ENCODE measurements at places on chromosomes 12 and 14. TPM values are rescaled to one million over a fixed set of nuclear protein-coding genes. Genes with fewer than 3 reads are reported as not detected.

DNA sequence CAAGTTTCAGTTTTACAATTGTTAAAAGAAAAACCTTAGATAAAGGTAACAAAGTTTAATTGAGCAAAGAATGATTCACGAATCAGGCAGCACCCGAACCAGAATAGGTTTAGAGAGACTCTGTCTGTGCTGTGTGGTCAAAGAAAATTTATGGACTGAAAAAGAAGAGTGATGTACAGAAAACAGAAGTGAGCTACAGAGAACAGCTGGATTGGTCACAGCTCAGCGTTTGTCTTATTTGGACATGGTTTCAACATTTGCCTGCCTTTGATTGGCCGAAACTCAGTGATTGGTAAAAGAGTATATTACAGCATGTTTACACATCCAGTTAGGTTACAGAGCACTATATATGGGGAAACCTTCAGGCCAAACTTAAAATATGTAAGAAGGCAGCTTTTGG, 703.2 kb upstream of the STXBP6 start:
- no peak for DNase-seq

DNA sequence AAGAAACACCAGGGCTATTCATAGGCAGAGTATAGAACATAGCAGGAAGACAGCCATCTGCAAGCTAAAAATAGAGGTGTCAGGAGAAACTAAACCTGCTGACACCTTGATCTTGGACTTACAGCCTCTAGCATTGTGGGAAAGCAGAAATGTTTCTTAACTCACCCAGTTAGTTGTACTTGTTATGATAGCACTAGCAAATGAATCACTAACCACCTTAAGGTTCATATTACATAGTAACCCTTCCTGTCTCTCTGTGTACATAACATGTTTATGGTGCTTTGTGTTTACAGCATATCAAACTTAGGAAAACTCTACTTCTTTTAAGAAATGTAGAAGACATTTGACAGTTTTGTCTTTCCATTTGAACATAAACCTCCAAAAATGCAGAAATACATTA, 1031.3 kb downstream of the FSCB start:
- DNase-seq, result no peak

- no peak for DNase-seq
Observed at GRCh38 chr12:90801776-90802175, 153.2 kb downstream of the CCER1 start.

GRCh38 chr14:24928386-24928900, 121.5 kb downstream of the STXBP6 start:
- DNase-seq, result no peak

- no peak for DNase-seq
Observed at GRCh38 chr12:16562435-16562834, 43.5 kb downstream of the LMO3 start.

The KRT74 gene
- not detected for total RNA-seq

The TEX22 gene
- 0.41 TPM for total RNA-seq

The INHBE gene
- 0.43 TPM for total RNA-seq
